Gastroesophageal sphincter (tissue), 4 donors: ENCODE measurements at places on chromosomes 1 and 21. TPM values are rescaled to one million over a fixed set of nuclear protein-coding genes. Genes with fewer than 3 reads are reported as not detected.

DNA sequence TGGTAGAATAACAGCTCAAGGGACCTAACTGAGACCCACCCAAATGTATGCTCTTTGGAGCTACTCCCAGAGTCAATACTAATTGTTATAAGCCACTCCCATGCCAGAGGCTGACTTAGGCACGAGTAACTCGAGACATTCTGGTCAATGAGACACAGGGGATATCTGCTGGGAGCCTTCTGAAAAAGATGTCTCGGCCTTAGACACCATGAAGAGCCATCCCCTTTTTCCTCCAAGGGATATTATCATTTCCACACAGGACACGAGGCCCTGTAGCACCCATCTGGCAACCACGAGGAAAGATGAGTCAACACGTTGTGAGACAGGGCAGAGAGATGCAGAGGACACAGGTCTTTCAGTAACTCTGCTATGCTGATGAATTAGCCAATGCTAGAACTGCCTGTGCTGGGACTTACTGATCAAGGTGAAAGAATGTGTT lies 30.7 kb downstream of the ITPKB start:
- H3K36me3 ChIP-seq: peaks cover 14% of the 10 kb centered on the region
- H3K4me3 ChIP-seq: no peak overlapping the region
- ATAC-seq: peak; percentile 89
- H3K27me3 ChIP-seq: no peaks in the 10 kb centered on the region
- peaks cover 12% of the 10 kb centered on the region for H3K4me1 ChIP-seq

DNA sequence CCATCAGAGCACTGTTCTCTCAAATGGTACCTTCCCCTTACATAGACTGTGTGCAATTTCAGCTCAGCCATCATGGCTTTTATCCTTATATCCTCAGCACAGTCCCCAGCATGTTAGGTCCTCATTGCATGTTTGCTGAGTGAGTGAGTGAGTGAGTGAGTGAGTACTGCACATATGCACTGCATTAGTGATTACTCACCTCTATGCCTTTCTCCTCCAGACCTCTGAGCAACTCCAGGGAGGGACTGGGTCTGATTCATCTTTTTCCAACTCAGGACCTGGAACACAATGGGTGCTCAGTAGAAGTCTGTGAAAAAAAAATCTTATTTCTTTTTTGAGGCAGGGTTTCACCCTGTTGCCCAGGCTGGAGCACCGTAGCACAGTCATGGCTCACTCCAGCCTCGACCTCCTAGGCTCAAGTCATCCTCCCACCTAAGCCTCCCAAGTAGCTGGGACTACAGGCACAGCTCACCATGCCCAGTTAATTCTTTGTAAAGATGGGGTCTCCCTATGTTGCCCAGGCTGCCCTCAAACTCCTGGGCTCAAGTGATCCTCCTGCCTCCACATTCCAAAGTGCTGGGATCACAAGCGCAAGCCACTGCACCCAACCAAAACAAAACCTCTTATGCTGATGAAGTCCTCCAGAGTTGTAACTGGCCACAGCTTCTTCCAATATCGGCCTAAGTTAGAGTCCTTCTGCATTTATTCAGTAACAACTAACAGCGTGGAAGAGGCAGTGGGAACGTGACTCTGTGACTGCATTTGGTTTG lies 23.7 kb downstream of the RNU5D-1 start:
- H3K4me3 ChIP-seq: no peak overlapping the region
- H3K4me1 ChIP-seq: no peaks in the 10 kb centered on the region
- H3K27me3 ChIP-seq: no peaks in the 10 kb centered on the region
- no peak overlapping the region for H3K27ac ChIP-seq
- no peak for ATAC-seq

DNA sequence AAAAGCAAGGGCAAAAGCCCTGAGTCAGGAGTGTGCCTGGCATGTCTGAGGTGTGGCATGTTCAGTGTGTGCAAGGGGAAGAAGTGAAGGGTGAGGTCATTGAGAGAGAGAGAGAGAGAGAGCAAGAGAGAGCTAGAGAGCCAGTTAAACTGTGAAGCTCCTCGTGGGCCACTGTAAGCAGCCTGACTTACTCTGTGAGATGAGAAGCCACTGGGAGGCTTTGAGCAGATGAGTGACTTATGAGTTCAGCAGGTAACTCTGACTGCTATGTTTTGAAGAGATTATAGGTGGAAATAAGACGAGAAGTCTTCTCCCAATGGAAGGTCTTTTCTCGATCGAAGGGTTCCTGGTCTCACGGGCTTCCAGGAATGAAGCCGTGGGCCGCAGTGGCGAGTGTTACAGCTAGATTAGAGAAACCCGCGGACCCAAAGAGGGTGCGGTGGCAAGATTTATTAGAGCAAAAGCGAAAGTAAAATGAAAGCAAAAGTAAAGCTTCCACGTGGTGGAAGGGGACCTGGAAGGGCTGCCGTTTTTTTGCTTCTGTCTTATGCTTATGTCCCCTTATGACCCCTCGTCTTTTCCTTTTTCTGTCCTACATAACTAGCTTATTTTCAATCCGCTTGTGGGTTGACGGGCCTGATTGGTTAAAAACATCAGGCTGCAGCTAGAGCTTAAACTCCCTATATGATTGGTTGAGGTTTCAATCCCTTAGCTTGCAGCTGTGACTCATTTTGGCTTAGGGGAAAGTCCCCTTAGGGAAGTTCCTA lies 323.1 kb upstream of the FAM78B start:
- no peak overlapping the region for H3K27ac ChIP-seq
- H3K4me1 ChIP-seq: no peaks in the 10 kb centered on the region
- H3K36me3 ChIP-seq: no peaks in the 10 kb centered on the region
- H3K27me3 ChIP-seq: no peaks in the 10 kb centered on the region
- peak; percentile 46 for ATAC-seq

DNA sequence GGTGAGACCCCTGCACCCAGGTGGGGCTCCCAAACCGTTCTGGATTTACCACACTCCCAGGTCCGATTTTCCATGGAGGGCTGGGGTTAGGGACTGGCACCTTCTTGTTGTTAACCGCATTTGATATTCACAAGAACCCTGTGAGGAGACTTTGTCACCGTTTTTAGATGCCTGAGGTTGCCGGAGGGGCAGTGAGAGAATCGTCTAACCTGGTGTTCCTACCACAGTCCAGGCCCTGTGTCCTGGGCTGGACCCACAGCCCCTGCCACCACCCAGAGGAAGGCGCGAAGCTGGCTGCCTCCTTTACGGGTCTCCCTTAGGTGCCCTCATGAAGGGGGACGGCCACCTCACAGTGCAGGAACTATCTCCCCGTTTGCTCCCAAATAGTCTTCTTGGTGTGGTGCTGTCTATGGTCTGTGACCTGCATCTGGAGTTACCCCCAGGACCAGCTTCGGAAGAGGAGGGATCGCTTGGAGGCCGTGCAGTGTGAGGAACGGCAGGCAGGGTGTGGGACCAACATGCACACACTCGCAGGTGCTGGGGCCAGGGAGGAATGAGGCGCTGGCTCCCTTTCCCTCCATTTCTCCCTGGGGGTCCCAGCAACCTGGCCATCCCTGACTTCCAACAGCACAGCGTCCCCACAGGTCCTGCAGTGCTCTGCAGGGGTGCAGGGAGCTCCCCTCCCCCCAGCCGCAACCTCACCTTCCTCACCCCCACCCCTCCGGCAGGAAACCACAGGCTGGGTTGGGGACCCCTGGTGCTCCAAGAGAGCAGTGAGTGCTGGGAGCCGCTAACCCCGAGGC lies 7.0 kb downstream of the SIM2 start:
- no peak overlapping the region for H3K27ac ChIP-seq
- H3K4me1 ChIP-seq: no peaks in the 10 kb centered on the region
- H3K4me3 ChIP-seq: no peak overlapping the region
- H3K36me3 ChIP-seq: no peaks in the 10 kb centered on the region
- no peak for ATAC-seq

DNA sequence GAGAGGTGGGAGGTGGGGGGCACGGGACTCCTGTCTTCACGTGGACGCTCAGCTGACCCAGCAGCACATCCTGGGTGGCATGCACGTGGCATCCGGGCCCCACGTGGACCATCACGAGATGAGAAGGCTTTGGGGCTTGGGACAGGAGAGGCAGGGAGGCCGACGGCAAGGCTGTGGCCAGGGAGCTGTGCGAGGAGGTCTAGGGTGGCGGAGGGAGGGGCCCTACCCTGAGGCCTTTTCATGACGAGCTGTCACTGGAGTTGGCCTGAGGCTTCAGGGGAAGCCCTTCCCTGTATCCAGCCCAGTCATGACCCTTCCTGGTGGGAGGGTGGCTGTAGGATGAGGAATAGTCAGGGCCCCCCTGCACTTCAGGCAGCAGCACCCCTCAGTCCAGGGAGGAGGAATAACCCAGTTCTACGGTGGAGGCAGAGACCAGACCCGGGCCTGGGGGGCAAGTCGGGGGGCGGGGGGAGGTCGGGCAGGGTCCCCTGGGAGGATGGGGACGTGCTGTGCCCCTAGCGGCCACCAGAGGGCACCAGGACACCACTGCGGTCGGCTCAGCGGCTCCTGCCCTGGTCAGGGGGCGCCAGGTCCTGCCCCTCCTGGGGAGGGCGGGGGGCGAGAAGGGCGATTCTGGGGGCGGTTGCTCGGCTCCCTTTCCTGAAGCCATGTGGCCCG lies 2.0 kb upstream of the PERM1 start:
- peaks cover 8% of the 10 kb centered on the region for H3K4me1 ChIP-seq
- ATAC-seq: peak; percentile 61
- H3K4me3 ChIP-seq: peak overlapping the region; percentile 24
- peaks cover 60% of the 10 kb centered on the region for H3K27me3 ChIP-seq
- H3K36me3 ChIP-seq: no peaks in the 10 kb centered on the region

DNA sequence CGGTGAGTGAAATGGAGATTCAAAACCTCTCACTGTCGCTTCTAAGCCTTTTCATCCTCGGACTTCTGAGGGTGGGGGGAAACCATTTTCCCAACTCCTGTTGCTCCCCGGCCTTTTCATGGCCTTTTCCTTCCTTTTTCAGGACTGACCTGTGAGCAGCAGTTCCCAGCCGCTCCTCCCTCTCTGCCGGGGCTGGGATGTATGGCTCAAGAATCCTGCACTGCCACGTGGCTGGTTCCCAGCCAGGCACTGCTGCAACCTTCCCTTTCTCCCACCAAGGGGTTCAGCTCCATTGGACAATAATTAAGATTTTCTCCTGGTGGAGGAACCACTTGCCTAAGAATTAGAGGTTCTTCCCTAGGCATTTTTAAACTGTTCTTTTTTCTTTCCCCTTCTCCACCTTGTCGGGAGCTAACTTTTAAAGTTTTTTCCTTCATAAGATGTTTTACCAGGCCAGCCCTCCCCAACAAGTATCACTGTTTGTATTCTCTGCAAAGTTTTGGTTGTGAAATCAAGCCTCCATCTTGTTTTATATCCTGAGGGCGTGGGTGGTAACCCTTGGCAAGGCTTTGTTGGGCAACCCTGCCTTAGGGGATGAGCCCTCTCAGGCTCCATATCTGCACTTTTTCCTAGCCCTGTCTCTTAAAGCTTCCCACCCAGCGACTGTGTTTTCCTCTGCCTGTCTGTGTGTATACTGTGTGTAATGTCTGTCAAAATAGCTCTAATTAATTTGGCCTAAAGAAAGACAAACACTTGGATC lies 1166.6 kb upstream of the ADGRL2 start:
- H3K4me1 ChIP-seq: no peaks in the 10 kb centered on the region
- H3K27ac ChIP-seq: no peak overlapping the region
- H3K27me3 ChIP-seq: no peaks in the 10 kb centered on the region
- H3K36me3 ChIP-seq: no peaks in the 10 kb centered on the region
- ATAC-seq: no peak
- H3K4me3 ChIP-seq: no peak overlapping the region

GRCh38 chr21:17818186-17819113 lies 706 bp downstream of the C21orf91 start:
- H3K4me3 ChIP-seq: peak overlapping the region; percentile 88
- ATAC-seq: peak; percentile 19
- H3K27me3 ChIP-seq: no peaks in the 10 kb centered on the region
- peaks cover 19% of the 10 kb centered on the region for H3K36me3 ChIP-seq

DNA sequence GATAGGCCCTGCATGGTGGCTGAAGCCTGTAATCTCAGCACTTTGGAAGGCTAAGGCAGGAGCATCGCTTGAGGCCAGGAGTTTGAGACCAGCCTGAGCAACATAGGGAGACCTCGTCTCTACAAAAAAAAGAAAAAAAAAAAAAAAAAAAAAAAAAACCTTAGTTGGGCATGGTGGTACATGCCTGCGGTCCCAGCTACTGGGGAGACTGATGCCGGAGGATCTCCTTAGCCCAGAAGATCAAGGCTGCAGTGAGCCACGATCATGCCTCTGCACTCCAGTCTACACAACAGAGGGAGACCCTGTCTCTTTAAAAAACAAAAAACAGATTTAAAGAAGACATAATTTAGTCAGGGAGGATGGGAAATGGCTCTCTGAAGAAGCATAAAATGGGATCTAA lies 3.8 kb downstream of the LIN9 start:
- peaks cover 22% of the 10 kb centered on the region for H3K4me1 ChIP-seq
- ATAC-seq: no peak
- H3K4me3 ChIP-seq: no peak overlapping the region
- peaks cover 4% of the 10 kb centered on the region for H3K36me3 ChIP-seq
- no peaks in the 10 kb centered on the region for H3K27me3 ChIP-seq

- H3K36me3 ChIP-seq: no peaks in the 10 kb centered on the region
- no peaks in the 10 kb centered on the region for H3K4me1 ChIP-seq
- H3K27me3 ChIP-seq: peaks cover 23% of the 10 kb centered on the region
- ATAC-seq: no peak
Measured at GRCh38 chr1:206797534-206798383, 25.5 kb upstream of the IL10 start.

- H3K4me3 ChIP-seq: no peak overlapping the region
- H3K27ac ChIP-seq: no peak overlapping the region
- H3K27me3 ChIP-seq: no peaks in the 10 kb centered on the region
- no peaks in the 10 kb centered on the region for H3K4me1 ChIP-seq
- no peaks in the 10 kb centered on the region for H3K36me3 ChIP-seq
Measured at GRCh38 chr1:205310976-205311704, 10.4 kb downstream of the NUAK2 start.

- ATAC-seq: no peak
- no peak overlapping the region for H3K27ac ChIP-seq
Measured at GRCh38 chr1:106785176-106785575, 271.3 kb upstream of the PRMT6 start.

- H3K27me3 ChIP-seq: no peaks in the 10 kb centered on the region
- no peak for ATAC-seq
- no peak overlapping the region for H3K4me3 ChIP-seq
- H3K4me1 ChIP-seq: no peaks in the 10 kb centered on the region
- no peak overlapping the region for H3K27ac ChIP-seq
- H3K36me3 ChIP-seq: peaks cover 33% of the 10 kb centered on the region
Measured at GRCh38 chr1:214404571-214405213, 123.7 kb downstream of the SMYD2 start.

- H3K27me3 ChIP-seq: no peaks in the 10 kb centered on the region
- H3K27ac ChIP-seq: peak overlapping the region; percentile 53
- peaks cover 8% of the 10 kb centered on the region for H3K4me1 ChIP-seq
Measured at GRCh38 chr1:158002631-158003405, 9.4 kb downstream of the KIRREL1 start.

- no peaks in the 10 kb centered on the region for H3K27me3 ChIP-seq
- no peaks in the 10 kb centered on the region for H3K4me1 ChIP-seq
- H3K36me3 ChIP-seq: peaks cover 90% of the 10 kb centered on the region
- no peak overlapping the region for H3K27ac ChIP-seq
- no peak overlapping the region for H3K4me3 ChIP-seq
Measured at GRCh38 chr1:3886691-3887090, 13.4 kb downstream of the C1orf174 start.

Gene S100A3
- 6.0 TPM for total RNA-seq

Gene GNPAT
- 43.8 TPM for total RNA-seq

Gene ZNF669
- total RNA-seq: 7.6 TPM

Gene DNASE2B
- total RNA-seq: not detected
